ENCODE measurements at places on chromosomes 16 and 17.
A peak's percentile ranks its signal among the peaks of the same experiment; 100 is the strongest.

GRCh38 chr16:57071831-57072582 lies 20.4 kb upstream of the CPNE2 start:
- DNase-seq: no peak

GRCh38 chr17:59413014-59413766 lies 81.7 kb downstream of the YPEL2 start:
- no peak for DNase-seq

GRCh38 chr17:46770818-46771560 lies 47.5 kb downstream of the WNT3 start:
- DNase-seq: peak; percentile 73

- DNase-seq: no peak
Measured at GRCh38 chr17:32453370-32453769, 9.1 kb downstream of the PSMD11 start.

- DNase-seq: no peak
Measured at GRCh38 chr16:35182943-35183550, 1723.6 kb downstream of the TP53TG3F start.

- no peak for DNase-seq
Measured at GRCh38 chr17:78010759-78011158, 52.3 kb downstream of the TNRC6C start.

DNA sequence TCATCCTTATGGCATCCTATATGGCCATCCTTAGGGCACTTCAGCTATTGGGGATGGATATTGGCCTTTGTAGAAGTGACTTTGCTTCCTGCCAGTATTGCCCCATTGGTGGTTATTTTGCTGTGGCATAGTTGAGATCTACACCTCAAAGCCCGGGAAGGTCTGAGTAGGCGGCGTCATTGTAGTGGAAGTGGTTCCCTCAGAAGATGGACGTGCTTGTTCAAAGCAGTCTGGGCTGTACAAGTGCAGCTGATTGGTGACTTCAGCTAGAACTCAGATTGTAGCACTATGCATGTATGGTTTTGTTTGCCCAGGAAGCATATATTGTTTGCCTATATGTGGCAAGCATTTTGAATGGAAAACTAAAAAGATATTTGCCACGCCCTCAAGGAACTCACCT lies 83.2 kb downstream of the TMC6 start:
- DNase-seq: no peak

DNA sequence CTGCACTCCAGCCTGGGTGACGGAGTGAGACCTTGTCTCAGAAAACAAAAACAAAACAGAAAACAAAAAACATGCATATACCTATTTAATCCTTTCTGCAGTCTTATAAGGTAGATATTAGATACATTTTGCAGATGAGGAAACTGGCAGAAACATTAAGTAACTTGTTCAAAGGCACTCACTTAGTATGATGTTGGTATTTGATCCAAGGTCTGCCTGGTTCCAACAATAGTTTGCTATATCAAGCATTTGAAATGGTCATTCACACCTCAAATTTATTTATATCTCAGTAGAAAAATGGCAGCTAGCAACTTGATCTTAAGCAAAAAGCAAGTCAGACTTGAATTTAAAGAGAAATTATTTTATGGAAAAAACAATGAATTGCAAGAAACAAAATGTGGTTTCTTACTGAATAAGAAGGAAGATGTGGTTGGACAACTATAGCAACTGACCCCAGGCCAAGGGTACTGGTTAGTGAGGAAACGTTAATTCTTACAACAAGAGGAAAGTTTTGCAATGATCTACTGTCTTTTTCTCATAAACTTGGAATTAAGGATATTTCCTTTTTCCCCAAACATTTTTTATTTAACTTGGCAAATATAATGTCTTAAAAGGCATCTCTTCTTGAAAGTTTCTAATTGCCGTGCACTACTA lies 19.7 kb downstream of the DHRS7B start:
- no peak for DNase-seq

GRCh38 chr17:34692920-34693319 lies 113.5 kb downstream of the TMEM132E start:
- DNase-seq: no peak

- DNase-seq: no peak
Measured at GRCh38 chr16:81316176-81316496, 1.4 kb downstream of the GAN start.

DNA sequence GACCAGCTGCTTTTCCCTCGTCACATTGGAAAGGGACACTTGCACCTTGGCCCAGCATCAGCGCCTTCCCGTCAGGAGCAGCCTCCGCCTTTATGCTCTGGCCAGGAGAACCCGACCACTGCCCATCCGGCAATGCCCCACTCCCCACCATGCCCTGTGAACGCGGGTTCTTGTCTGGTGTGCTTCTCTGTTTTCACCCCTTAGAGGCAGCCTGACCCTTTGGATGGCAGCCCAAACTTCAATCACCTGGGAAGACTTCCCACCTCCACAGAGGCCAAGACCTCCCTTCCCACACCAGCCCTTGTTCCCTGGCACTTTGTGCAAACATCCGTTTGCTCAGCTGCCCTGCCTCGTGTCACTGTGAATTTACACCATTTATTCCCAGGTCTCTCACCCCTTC lies 87.0 kb downstream of the DNAH17 start:
- no peak for DNase-seq

DNA sequence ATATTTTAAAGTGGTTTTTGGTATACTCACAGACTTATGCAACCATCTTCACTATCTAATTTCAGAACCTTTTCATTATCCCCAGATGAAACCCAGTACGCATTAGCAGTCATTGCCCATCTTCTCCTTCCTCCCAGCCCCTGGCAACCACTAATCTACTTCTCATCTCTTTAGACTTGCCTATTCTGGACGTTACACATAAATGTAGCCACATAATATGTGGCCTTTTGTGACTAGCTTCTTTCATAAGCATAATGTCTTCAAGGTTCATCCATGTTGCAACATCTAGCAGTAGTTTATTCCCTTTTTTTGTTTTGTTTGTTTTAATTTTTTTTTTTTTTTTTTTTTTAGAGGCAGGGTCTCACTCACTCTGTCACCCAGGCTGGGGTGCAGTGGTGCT lies 28.5 kb upstream of the C17orf107 start:
- no peak for DNase-seq

GRCh38 chr17:70208825-70209555 lies 39.7 kb downstream of the KCNJ2 start:
- DNase-seq: no peak

GRCh38 chr16:72299684-72300243 lies 127.8 kb upstream of the PMFBP1 start:
- no peak for DNase-seq

DNA sequence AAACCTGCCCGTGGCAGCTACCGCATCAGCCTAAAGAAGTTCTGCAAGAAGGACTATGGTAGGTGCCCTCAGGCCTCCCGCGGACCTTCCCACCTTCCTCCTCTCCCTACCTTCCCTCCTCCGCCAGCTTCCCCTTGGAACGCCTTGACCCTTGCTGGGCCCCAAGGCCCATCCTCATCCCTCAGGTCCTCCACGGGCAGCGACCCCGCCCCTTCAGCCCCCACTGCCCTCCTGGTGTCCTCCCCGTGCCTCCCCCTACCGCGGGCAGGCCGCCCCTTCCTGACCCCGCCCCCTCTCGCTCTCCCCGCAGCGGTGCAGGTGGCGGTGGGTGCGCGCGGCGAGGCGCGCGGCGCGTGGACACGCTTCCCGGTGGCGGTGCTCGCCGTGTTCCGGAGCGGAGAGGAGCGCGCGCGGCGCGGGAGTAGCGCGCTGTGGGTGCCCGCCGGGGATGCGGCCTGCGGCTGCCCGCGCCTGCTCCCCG lies 1.4 kb upstream of the TBC1D24 start:
- peak; percentile 67 for DNase-seq

- DNase-seq: no peak
Measured at GRCh38 chr17:13127921-13128602, 110.2 kb upstream of the ELAC2 start.

DNA sequence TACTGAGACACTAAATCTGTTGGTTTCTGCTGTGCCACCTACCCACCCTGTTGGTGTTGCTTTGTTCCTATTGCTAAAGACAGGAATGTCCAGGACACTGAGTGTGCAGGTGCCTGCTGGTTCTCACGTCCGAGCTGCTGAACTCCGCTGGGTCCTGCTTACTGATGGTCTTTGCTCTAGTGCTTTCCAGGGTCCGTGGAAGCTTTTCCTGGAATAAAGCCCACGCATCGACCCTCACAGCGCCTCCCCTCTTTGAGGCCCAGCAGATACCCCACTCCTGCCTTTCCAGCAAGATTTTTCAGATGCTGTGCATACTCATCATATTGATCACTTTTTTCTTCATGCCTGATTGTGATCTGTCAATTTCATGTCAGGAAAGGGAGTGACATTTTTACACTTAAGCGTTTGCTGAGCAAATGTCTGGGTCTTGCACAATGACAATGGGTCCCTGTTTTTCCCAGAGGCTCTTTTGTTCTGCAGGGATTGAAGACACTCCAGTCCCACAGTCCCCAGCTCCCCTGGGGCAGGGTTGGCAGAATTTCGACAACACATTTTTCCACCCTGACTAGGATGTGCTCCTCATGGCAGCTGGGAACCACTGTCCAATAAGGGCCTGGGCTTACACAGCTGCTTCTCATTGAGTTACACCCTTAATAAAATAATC lies 14.6 kb downstream of the STH start:
- DNase-seq: no peak

- DNase-seq: no peak
Measured at GRCh38 chr17:69714669-69715068, 300.2 kb downstream of the MAP2K6 start.

DNA sequence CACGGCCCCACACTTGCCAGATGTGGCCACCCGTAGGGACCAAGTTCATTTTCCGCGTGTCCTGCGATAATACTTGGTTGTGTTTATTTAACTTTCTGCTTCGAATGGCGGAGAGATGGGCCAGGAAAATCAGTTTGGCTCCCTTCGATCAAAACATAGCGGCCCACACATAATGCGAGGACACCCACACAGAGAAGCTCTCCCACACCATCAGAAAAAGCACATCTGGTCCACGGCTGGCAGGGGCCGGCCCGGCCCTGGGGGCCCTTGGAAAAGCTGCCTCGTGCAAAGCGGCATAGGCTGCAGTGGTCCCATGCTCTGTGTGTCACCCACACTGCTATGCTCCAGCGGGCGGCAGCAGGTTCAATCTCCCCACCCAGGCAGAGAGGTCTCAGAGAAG lies 46.9 kb downstream of the ZNF423 start:
- DNase-seq: no peak

- DNase-seq: no peak
Measured at GRCh38 chr16:60929-61878, 7.6 kb downstream of the SNRNP25 start.

GRCh38 chr16:530111-530817 lies 2.8 kb downstream of the CAPN15 start:
- no peak for DNase-seq

GRCh38 chr16:66800856-66801255 lies 528 bp downstream of the TERB1 start:
- DNase-seq: no peak

DNA sequence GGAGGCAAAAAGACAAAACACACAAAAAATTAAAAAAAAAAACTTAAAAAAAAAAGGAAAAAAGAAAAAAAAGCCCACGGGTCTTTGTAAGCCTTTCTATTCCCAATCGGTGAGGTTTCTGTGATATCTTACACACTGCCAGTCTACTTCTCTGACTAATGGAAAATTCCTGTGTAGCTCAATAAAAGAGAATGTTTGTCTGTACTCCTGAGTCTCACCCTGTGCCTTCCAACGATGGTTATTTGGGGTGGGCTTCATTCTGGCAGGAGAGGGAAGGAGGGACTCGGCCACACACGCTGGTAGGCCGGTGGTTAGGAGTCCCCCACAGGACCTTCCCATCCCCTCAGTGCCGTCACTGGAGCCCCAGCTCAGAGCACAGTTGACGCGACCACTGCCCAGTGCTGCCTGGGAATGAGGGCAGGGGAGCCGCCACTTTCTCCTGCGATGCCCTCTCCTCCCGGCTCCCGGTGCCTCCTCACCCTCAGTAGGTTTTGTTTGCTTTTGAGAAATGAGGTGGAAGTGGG lies 68.0 kb downstream of the AMFR start:
- DNase-seq: no peak
